Endothelial cell (in vitro differentiated cells): ENCODE measurements at places on chromosomes 16 and 17. TPM values are rescaled to one million over a fixed set of nuclear protein-coding genes. Genes with fewer than 3 reads are reported as not detected.
A peak's percentile ranks its signal among the peaks of the same experiment; 100 is the strongest.

GRCh38 chr16:19555938-19556771, 652 bp downstream of the VPS35L start:
- DNase-seq: peak; percentile 53

DNA sequence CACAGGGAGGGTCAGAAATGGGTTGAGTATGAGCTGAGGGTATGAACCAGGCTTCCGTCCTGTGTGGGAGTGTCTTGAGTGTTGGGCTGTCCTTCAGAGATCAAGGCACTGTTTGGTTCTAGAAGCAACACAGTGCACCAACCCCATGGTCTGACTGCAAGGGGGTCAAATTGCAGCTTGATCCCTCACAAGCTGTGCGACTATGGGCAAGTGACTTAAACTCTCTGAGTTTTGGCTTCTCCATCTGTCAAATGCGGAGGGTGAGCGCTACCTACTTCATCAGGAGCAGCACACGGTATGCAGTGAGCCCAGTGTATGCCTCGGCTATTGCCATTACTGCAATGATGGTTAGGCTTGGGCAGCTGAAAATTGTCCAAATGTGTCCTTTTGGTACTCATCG, 21.0 kb downstream of the SEC14L5 start:
- no peak for DNase-seq

- DNase-seq: no peak
These were observed 32.2 kb upstream of the HAS3 start for GRCh38 chr16:69073181-69073702.

DNA sequence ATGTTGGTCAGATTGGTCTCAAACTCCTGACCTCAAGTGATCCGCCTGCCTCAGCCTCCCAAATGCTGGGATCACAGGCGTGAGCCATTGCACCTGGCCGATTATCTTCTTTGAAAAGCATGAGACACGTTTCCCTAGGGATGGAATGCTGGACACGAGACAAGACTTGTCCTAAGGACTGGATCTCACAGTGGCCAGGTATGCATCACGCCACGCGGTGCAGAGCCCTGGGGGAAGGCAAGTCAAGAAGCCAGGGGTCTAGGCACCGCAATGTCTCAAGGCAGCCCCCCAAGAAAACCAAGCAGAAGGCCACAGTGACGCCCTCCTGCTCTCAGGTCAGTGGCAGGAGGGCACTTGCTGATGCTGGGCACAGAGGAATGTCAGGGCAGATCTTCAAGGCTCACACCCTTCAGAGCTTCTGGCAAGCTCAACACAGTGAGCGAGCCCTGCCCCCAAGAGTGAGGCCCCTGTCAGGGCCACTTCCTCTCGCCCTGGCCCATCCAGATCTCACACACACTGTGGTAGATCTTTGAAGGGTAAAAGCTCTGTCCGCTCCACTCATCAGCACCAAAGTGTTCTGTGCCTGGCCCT, 134.7 kb downstream of the ZNF778 start:
- no peak for DNase-seq

- DNase-seq: peak; percentile 12
These were observed 235.8 kb downstream of the MAP2K4 start for GRCh38 chr17:12256380-12256995.

DNA sequence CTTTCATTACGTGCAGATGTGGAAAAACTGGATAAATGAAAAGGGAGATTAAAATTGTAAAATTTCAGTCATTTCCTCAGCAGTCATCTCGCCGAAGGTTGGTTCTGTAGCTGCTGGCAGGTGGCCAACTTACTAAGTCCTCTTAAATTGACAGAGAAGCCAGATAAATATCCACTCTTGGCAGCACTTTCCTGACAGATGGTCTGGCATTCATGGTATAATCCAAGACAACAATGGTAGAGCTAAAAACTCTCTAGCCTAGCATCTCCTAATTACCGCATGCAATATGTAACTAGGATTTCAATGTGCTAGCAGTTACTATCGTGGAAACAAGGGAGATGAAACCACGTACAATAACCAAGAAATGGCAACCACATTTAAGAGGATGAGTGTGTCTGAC, 306.3 kb downstream of the CNTNAP4 start:
- DNase-seq: no peak

GRCh38 chr17:41695954-41696757, 7.5 kb downstream of the EIF1 start:
- peak; percentile 68 for DNase-seq

Gene KCNH6
- 18.6 TPM for total RNA-seq
